A549 treated with ZK216348 at 1 μM for 4 hours (cell line): ENCODE measurements at places on chromosomes 6 and 20. TPM values are rescaled to one million over a fixed set of nuclear protein-coding genes. Genes with fewer than 3 reads are reported as not detected.

NKAPL gene
- total RNA-seq: not detected in 5 replicates

UBD gene
- total RNA-seq: 0.35 to 0.74 TPM (median 0.53 TPM) in 5 replicates

VAPB gene
- 48.3 to 63.7 TPM (median 51.0 TPM) in 5 replicates for total RNA-seq

WFDC10B gene
- not detected in 5 replicates for total RNA-seq

TFAP2D gene
- total RNA-seq: not detected in 5 replicates

GSTA3 gene
- total RNA-seq: not detected in 5 replicates

PDE10A gene
- 27.5 to 33.7 TPM (median 30.1 TPM) in 5 replicates for total RNA-seq

EYA4 gene
- total RNA-seq: 7.9 to 12.6 TPM (median 9.7 TPM) in 5 replicates

FLOT1 gene
- 75.5 to 109 TPM (median 97.4 TPM) in 5 replicates for total RNA-seq

COL21A1 gene
- 0.38 to 0.84 TPM (median 0.56 TPM) in 5 replicates for total RNA-seq

CFAP61 gene
- 0.34 to 0.82 TPM (median 0.40 TPM) in 5 replicates for total RNA-seq

ZNF311 gene
- 0.14 to 0.42 TPM (median 0.23 TPM) in 4 of 5 replicates, not detected in the other for total RNA-seq

HSPA1L gene
- 1.4 to 2.2 TPM (median 1.9 TPM) in 5 replicates for total RNA-seq

SPATS1 gene
- not detected in 5 replicates for total RNA-seq

EPPIN gene
- total RNA-seq: not detected in 5 replicates

ZNF322 gene
- 4.9 to 8.3 TPM (median 6.4 TPM) in 5 replicates for total RNA-seq
